CD4-positive, alpha-beta T cell treated with Interleukin-21 for 1 hour (primary cell): ENCODE measurements at places on chromosomes 16 and 17.

DNA sequence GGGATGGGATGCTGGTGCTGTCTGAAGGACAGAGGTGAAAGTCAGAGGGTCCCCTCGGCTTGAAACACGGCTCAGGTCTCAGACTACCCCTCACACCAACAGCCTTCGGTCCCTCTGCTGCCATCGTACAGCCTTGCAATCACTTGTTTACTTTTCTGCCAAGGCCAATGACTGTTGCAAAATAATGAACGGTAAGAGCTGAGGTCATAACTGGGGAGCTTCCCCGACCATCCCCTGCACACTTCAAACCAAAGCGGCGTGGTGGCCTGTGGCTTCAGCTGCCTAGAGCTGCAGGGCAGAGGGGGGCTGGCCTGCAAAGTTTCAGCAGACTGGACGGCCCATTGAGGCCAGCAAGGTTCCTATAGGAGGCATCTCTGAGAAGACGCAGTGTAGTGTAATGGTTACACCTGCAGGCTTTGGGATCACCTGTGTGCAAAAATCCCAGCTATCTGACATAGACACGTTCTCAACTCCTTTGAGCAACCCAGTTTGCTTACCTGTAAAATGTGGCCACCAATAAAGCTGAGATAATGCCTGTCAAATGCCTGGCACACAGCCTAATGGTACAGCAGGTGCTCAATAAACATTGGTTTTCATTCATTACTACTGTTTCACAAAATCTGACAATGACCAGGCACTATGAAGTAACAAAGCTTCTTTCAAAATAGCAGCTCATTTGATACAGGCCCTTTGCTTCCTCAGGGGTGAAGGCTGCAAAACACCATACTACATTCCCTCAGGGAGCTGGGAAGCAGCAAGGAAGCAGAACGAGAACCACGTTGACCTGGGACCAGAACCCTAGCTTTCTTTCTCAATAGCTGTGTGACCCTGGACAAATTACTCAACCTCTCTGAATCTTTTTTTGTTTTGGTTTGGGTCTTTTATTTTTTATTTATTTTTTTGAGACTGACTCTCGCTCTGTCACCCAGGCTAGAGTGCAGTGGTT, 5.0 kb downstream of the PAM16 start:
- no peak for DNase-seq

DNA sequence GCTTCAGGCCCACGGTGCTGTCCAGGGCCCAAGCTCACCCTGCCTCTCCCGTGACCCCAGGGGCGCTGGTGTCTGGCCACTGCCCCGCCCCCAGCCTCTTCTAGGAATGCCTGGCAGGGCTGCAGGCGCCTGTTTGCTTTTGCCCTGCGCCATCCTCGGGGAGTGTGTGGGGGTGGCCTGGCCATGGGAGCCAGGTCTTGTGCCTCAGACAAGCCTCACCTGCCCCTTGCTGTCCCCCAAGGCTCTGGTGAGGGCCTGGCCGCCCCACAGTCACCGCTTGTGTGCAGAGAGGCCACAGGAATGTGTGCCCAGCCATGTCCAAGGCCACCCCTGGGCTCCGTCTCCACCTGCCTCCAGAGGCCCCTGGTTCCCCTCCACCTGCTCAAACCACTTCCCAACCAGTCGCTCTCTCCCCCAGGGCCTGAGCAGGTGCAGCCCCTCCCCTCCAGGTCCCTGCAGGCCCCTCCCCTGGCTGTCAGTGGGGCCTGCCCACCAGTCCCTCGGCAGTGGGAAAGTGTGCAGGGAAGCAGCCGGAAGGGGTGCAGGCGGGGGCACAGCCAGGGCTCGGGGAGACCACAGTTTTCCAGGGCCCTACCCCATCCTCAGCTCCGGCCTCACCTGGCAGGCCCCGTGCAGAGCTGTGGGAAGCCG, 841 bp upstream of the IGFALS start:
- no peak for DNase-seq

DNA sequence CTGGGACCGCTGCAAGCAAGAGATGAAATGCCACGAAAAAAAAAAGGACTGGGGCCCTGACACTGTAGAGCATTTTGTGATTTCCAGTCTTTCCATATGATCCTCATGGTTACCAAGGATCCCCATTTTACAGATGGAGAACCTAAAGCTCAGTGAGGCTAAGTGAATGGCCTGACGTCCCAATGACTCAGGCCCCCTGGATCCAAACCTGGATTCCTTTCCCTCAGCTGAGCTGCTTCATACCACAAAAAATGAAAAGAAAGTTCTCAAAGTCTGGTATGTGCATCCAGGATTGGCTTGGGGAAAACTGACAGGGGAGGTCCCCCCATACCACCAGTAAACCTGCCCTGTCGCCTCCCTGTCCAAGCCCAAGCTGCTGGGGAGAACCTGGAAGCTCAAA, 80.5 kb downstream of the TEX14 start:
- DNase-seq: no peak

- no peak for DNase-seq
Observed at GRCh38 chr16:89822188-89823086, 5.8 kb upstream of the SPIRE2 start.

DNA sequence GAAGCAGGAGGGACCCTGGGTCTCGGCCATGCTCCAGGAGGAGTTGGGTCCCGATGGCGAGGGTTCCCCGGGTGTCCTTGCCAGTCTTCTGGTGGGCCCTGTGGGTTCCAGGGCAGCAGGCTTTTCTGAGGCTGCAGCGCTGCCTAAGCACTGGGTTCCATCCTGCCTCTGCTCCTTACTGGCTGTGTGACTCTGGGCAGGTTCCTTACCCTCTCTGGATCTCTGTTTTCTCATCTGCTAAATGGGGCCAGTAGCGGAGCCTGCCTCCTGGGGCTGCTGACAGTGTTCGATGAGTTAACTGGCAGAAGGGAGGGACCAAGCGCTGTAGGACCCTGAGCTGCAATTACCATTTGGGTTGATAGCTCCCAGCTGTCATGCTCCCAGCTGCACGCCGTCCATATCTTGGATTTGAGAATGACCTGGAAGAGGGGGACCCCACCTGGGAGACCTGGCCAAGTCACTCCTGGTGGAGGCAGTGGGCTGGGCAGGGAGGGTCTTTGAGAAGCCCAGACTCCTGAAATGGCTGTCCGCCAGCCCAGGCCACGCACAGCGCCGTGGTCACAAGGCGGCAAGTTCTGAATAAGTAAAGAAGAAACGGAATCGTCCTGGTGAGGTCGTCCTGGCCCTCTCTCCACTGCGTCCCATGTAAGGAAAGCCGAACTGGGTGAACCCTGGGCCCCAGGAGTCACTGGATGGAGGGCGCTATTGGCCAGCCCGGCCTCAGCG, 47.2 kb upstream of the GSE1 start:
- DNase-seq: no peak

- no peak for DNase-seq
Observed at GRCh38 chr16:46482895-46483294, 138.3 kb downstream of the SHCBP1 start.

GRCh38 chr16:81698310-81698641, 80.8 kb upstream of the PLCG2 start:
- DNase-seq: no peak
